NCI-H1417 (cell line): ENCODE measurements at places on chromosomes 5 and 9.
A peak's percentile ranks its signal among the peaks of the same experiment; 100 is the strongest.

DNA sequence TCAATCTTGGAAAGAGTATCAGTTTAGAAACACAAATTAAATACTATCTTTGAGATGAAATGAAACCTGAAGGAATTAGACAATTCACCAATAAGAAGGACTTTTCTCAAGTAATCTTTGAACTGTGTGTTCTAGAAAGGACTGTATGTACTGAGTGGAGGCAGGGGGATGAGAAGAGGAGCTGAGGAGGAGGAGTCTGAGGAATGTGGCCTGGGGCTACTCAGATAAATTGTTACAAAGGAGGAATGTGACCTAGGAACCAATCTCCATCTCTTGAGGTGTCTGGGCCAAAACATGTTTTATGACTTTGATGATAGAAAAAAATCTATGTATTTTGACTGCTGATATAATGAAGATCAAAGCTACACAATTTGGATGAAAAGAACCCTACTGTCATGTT lies 124.3 kb upstream of the ANKRD55 start:
- DNase-seq = no peak

GRCh38 chr9:17017931-17018491 lies 116.8 kb upstream of the CNTLN start:
- no peak for DNase-seq

GRCh38 chr5:61534481-61535267 lies 202.6 kb downstream of the ZSWIM6 start:
- DNase-seq = no peak

- DNase-seq = peak; percentile 39
Observed at GRCh38 chr5:38541174-38541725, 15.2 kb downstream of the LIFR start.

GRCh38 chr9:108021096-108021710 lies 531.6 kb upstream of the KLF4 start:
- DNase-seq = no peak

DNA sequence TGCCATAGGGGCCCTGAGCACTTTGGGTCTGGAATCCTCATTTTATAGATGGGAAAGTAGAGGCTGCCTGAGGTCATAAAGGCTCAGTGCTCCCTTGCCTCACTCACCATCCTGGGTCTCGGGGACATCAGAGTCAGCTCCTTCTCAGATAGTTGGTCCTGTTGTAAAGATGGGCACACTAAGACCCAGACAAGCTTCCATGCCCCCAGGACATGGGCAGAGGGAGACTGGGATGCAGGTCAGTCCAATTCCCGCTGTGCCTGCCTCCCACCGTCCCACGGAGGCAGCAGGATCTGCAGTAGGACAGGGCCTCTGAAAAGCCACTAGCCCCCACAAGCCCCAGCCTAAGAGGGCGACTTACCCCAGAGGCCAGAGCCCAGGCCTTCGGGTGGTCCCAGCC lies 19.0 kb upstream of the SUSD3 start:
- no peak for DNase-seq

DNA sequence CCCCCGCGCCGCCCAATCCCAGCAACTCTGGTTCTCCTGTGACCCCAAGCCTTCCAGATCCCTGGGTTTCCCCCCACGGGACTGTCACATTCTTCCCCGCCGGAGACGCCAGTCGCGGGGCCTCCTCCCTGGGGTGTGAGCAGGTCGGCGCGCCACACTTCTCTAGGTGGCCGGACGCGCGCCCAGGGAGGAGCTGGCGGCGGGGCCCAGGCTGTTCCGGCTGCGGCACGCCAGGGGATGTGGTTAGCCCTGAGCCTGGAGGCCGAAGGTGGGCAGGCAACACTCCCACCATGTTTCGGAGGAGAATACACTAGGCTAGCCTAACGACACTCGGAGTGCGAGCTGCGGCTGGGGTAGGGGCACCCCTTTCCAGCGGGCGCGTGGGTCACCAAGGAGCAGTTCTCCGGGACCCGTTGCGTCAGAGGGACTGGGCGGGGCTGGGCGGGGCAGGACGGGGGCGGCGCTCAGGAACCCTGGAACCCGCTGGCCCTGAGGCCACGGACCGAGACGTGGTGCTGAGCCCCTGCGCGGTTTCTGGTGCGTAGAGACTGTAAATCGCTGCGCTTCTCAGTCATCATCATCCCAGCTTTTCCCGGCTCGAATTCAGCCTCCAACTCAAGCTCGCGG lies at the start of gene SLC27A6:
TSS of gene SLC27A6 (plus strand) at position 478 of the 627 bp plus-strand sequence. CDS start 650 bp downstream, outside the sequence.
- no peak for DNase-seq

GRCh38 chr5:135308245-135308644 lies 90.8 kb downstream of the MACROH2A1 start:
- DNase-seq = no peak

- DNase-seq = no peak
Observed at GRCh38 chr9:3058409-3058808, 214.5 kb upstream of the PUM3 start.

DNA sequence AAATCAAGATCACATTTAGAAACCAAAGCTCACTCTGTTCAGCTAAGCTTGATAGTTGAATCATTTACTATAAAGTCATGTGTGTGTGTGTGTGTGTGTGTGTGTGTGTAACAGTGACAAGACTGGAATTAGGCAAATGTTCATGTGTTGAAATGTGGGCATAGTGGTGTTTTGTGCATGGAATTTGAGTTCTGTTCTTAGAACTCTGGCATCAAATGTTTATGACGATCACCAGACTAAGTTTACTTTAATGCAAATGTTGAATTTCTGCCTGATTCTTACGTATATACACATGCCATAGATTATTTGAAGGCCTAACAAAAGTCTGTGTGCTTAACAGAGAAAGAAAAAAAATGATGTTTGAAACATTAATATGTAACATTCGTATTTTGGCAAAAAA lies 72.8 kb upstream of the COL5A1 start:
- no peak for DNase-seq

DNA sequence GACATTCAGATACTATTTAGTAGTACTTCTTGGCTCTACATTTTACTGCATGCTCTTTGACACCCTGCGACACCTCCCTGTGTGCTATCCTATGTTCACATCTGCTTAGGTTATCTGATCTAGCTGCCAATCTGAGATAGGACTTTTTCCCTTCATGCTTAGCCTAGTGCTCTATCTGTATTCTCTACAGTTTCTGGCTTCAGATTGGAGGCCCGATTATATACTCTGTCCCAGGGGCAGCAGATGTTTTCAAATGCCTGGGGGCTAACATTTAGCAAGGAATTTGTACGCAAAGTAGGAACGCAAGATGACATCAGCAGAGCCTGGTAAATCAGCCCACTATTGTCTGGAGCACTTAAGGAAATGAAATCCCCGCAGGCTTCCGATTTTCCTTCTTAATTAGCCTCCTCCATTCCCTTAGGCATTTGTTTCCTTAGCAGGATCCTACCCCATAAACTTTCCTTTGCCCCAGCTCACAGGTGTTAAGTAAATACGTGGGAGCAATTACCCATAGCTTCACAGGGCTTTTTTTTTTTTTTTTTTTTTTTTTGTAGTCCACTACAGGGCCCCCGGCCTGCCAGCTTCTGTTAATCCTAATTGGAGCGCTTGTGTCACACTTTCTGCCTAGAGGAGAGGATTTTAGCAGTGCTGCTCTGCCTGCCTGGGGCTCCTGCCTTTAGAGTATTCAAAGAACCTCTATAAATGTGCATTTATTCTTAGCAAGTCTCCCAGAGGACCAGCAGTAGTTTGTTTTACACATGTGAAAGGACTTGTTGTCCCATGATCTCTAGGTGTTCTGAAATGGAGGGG lies 61.1 kb upstream of the LPAR1 start:
- DNase-seq = no peak

DNA sequence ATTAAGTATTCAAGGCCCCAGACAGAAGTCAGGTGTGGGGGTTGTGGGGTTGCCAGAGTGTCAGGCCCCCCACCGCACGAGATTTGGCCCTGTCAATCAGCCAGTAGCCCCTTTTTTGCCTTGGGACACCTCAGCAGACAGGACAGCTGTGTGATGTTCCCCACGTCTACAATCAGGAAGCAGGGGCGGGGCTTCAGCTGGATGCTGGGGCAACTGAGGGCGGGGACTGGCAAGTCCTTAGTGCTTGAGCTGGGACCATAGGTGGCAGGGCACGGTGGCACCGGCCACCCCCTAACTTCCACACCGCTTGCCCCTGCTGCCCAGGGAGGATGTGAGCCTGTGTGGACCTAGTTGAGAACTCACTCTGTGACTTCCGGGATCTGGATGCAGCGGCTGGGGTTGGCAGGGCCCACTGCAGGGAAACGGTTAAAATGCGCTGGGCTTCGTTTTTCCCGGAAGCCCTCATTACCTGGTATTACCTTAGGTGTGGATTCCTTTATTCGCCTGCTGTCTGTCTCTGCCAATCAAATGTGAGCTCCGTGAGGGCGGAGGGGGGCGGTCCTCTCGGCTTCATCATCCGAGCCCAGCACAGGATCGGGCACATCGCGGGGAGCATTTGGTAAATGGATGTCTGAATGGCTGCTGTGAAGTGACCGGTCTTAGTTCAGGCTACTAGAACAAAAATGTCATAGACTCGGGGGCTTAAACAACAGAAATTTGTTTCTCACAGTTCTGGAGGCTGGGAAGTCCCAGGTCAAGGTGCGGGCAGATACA lies 7.5 kb upstream of the GTF3C5 start:
- no peak for DNase-seq

DNA sequence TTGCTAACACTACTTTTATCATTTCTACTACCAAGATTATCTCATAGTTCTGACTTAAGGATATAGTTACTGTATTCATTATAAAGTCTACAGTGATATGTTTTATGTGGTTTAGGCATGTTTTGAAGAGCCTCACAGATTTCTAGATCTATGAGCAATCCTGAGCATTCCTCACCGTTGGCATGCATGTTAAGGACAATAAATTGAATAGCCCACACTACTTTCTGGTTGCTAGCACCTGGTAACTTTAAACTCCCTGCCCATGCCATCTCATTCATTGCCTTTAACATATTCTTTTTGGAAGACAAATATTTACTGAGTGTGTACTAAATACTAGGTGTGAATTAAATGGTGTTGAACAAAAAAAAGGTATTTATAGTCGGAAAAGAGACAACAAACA lies 868.1 kb upstream of the CDH9 start:
- no peak for DNase-seq

- peak; percentile 21 for DNase-seq
Observed at GRCh38 chr5:159510282-159510681, 180.0 kb upstream of the IL12B start.

DNA sequence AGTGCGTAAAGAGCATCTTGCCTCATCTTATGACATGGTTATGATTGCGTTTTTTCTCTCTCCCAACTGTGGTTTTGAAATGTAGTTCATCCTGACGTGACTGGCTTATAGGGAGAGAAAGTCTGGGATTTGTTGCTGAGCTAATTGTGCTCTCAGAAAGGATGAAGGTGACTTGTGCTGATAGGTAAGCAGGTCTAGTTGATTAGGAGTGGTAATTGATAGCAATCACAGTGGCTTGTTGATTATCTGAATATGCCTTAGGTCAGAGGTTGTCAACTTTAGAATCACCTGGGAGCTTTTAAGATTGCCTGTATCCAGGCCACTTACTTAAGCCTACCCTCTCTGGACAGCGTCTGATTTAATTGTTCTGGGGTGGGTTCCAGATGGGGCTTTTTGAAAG lies 117.8 kb downstream of the TLE4 start:
- no peak for DNase-seq

DNA sequence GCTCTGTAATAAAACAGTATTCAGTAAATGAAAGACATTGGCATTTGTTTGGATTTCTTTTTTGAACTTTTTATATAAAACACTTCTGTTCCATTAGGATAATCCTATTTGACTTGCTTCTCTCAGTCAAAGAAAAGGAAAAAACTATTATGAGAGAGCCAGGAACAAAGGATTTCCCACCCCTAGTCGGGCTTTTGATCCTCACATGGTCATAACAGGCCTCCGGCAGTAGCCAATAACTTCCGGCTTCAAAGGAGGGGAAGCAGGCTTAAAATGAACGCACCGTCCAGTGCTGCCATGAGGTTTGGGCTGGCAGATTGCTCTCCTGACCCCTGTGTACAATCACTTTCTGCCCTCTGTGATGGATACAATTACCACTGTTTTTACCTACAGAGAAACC lies 209.3 kb downstream of the ZNF608 start:
- DNase-seq = no peak

DNA sequence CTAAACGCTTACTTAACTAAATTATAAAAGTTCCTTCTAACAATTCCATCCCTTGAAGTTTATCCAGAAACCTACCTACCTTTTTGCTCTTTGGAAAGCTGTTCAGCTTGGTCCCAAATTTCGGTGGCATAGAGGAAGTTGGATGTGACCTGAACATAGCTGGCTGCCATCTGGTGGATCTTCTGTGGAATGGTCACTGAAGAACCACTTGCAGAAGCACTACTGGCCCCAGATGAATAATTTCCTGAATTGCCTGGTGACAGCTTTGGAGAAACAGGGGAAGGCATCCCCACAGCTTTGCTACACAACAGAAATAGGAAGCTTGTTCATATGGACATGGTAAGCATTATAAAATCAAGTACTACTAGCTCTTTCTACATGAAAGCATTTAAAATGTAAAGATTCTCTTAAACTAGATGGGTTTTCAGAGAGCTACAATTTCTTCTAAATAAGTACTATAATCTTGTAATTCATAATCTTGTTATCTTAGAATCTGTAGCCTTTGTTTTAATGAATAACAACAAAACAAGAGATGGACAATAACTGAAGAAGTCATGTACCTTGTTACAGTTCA lies 9.9 kb downstream of the LEAP2 start:
- DNase-seq = no peak
